ENCODE measurements at places on chromosomes 1 and 21.

DNA sequence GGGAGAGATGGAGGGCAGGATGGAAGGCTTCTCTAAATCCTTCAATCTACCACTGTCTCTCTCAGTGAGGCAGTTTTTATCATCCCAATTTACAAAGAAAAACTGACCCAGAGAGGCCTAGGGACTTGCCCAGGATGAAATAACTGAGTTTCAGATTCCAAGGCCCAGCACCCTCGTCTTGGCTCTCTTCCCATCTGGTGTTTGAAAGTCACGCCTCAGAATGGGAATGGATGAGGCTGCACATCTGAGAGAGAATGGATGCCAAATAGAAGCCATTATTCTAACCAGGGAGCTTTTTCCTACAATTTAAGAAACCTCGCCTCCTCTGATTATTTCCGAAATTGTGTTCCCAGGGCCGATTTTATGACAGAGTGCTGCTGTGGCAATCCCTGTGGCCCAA is 10.6 kb upstream of the KCNN3 start:
- DNase-seq = no peak

GRCh38 chr1:19425646-19426239 is 59.6 kb downstream of the CAPZB start:
- peak; percentile 20 for DNase-seq

GRCh38 chr1:228804640-228805413 is 69.5 kb downstream of the RHOU start:
- no peak for DNase-seq

DNA sequence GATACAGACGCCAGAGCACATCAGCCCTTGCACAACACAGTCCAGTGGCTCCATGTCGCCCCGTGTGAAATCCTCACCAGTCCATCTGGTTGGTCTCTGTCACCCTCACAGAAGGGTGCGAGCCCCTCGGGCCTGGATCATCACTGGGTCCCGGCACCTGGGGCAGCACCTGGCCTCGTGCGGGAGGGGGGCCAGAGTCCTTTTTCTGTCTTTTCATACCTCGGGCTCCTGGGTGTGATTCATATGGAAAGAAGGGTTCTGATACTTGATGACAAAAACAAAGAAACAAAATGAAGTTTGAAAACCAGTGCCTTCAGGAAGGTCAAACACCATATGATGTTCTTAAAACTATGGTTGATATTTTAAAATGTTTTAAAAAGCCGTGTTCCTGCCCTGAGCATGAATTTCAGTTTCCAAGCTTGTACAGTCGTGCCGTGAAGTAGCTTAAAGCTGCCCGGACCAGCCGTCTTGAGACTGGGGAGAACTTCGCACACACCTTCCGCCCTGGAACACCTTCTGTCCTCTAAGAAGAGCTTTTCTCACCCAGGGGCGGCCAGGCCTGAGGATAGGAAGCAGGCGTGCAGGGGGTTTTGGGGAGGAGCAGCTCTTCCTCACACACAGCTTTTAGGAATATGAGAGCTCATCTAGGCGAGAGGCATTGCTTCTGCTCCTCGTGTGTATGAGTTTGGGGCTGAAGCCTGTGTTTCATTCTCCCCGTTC is 35.2 kb downstream of the SLC37A1 start:
- no peak for DNase-seq

DNA sequence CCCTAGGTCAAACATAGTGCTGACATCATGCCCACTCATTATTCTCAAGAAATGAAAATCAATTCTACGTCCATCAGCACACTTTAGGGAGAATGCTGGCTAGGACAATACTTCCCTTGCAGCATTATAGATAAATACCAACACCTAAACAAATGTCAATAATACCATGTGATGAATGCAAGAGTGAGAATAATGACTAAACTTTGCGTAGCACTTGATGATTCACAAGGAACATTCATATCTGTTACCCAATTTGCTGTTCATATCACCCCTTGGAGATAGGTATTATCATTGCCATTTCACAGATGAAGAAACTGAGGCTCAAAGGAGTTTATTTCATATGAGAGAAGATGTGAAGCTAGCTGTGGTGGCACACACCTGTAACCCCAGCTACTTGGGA is 24.8 kb upstream of the EPS15 start:
- DNase-seq = no peak
